ENCODE measurements at places on chromosomes 11 and 22.

DNA sequence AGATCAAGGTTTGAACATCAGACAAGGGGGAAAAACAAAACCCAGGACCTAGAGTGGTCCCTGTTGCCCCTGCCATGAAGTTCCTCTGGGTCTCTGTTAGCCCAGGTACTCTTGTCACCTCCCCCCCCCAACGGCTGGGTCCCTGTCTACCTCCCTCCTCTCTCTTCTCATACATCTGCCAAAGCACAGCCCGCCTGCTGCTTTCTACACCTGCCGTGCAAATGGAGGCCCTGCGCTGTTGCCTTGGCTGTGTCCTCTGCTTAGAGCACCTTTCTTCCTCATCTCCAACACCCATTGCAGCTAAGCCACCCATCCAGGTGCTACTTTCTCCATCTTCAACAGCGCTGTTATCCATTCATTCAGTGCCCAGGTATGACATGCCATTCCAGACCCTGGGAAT, 99.2 kb downstream of the TP53I11 start:
- no peak for DNase-seq

DNA sequence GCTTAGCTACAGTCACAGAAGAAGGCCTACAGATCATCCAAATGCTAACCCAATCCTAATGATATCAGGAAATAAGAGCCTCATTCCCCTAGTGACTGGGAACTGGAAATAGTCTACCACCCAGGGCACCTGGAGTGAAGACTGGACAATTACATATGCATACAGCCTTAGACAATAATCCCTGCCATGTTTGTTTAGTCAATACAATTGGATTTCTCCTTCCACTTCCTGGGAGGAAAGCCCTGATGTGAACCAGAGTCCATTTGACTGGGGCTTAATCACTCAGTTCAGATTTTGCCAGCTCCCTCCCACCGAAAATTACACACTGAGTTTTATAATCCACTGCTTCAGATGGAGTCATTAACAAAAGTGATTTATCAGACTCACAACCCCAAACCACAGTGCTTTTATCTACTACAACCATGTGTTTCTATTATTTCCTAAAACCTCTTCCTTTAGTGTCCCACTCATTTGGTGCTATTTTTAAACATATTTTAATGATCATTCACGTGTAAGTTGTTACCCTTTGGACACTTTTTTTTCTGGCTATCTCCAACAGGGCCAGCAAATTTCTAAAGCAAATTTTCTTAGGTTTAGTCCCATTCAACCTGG, 29.9 kb downstream of the CWF19L2 start:
- no peak for DNase-seq

DNA sequence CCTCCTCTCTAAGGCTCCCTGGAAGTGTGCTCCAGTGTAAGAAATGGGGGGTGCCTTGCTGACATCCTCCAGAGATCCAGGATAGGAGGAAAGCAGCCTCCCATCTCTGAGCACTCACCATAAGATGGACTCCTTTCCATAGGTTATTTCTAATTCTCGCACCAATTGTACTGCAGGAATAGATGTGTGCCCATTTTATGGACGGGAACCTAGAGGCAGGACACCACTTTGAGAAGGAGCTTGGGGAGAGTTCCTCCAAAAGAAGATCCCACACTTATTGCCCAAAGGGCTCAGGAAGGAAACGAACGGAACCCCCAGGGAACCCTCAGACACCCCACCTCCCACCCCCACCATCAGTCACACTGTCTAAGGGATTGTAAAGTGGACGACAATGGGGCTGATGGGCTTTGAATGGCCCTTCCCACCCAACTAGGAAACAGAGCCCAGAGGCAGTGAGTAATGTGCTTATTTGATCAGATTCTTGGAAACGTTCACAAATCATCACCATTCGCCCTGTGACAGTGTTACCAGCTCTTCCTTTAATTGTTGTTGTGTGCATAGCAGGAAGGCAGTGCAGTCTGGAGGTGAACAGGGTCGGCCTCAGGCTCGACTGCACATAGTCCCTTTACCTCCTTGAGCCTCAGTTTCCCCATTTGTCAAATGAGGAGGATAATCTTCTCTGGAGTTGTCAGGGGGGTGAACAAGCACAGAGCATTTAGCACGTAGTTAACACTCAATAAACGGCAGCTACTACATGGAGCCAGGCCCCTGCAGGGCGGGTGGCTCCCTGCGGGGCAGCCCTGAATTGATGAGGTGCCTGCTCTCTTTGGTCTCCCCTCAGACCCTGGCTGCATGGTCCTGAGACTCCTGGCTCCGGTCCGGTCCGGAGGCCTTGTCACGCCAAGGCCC, 8.4 kb upstream of the MN1 start:
- DNase-seq: no peak

DNA sequence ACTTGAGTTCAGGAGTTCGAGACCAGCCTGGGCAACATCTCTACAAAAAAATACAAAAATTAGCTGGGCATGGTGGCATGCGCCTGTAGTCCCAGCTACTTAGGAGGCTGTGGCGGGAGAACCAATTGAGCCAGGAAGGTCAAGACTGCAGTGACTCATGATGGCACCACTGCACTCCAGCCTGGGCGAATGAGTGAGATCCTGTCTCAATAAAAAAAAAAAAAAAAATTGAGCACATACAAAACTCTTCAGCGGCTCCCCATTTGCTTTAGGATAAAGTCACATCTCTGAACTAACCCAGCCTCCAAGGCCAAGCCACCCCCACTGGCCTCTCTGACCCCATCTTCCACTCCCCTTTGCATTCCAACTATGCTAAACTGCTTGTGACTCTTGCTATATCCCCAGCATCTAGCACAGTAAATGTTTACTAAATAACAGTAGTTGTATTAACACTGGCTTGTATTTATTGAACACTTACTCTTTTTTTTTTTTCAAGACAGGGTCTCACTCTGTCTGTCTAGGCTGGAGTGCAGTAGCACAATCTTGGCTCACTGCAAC, 28.9 kb downstream of the CREB3L1 start:
- DNase-seq: no peak

GRCh38 chr11:14668731-14669301, 25.2 kb downstream of the PDE3B start:
- no peak for DNase-seq

All from omental fat pad (tissue), 4 donors.